ENCODE measurements at places on chromosomes 13 and 19. TPM values are rescaled to one million over a fixed set of nuclear protein-coding genes. Genes with fewer than 3 reads are reported as not detected.
A peak's percentile ranks its signal among the peaks of the same experiment; 100 is the strongest.

Gene FFAR1
- total RNA-seq, result not detected

Gene PRX
- 5.6 TPM for total RNA-seq

Gene PGLYRP1
- total RNA-seq, result not detected

Gene FGF21
- not detected for total RNA-seq

Gene LEUTX
- 0.74 TPM for total RNA-seq

Gene FXYD3
- not detected for total RNA-seq

Gene DMRTC2
- not detected for total RNA-seq

Gene ZNF578
- not detected for total RNA-seq

Gene NR1H2
- 41.4 TPM for total RNA-seq

Gene STX10
- total RNA-seq, result 93.4 TPM

Gene C1QTNF9
- not detected for total RNA-seq

Gene C19orf18
- not detected for total RNA-seq

Gene ZNF556
- total RNA-seq, result 0.25 TPM

Gene KLK12
- not detected for total RNA-seq

Gene GARIN5A
- total RNA-seq, result 0.10 TPM

GRCh38 chr19:9885077-9885552 lies 50.0 kb downstream of the PIN1 start:
- peak; percentile 80 for DNase-seq

GRCh38 chr13:43516401-43516833 lies 270.4 kb downstream of the ENOX1 start:
- DNase-seq, result no peak

GRCh38 chr13:44854313-44855060 lies 134.8 kb downstream of the NUFIP1 start:
- no peak for DNase-seq

DNA sequence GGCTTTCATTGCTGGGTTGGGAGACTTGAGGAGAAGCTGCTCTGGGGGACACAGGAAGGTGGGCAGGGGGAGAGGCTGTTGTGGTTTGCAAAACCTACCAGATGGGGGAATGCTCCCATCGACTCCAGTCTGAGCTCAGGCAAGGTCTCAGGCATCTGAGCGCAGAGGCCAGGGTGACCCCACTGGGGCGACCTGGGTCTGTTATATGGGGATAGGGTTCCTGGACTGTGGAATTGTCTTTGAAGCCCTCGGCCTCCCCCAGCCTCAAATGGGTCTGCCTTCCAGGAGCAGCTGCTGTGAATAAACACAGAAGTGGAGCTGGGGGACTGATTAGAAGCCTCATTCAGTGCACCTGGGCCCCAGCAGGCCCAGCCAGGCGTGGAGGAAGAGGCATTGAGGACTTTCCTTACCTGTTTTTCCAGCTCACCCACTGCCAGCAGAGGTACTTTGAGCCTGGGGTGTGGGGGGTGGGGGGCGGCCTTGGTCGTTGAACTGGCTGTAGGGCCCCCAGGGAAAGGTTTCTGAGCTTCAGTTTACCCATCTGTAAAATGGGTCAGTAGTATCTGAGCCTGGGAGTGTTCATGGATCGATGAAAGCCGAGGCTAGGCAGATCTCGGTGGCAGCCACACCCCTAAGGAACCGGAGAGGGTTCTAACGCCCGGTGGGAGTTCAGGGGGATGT lies 1.4 kb downstream of the CERS4 start:
- no peak for DNase-seq

DNA sequence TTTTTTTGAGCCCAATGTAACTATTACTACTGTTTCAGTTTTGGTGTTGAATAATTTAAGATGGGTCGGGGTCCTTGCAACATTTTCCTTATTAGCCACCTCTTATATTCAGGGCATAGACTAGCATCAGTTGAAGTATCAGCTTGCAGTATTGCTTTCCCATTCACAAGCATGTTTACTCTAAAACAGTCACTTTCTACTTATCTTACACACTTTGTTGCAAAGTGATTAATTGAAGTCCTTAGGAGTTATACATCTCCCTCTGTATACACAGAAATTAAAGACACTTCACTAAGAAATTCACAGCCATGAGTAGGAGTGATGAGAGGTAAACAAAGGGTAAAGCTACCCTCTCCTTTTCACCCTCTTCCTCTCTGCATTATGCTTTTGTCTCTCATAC lies 27.6 kb downstream of the SLAIN1 start:
- no peak for DNase-seq

- DNase-seq, result peak; percentile 44
Observed at GRCh38 chr19:18932216-18932841, 8.7 kb downstream of the HOMER3 start.

- DNase-seq, result no peak
Observed at GRCh38 chr13:98542568-98543377, 34.1 kb downstream of the STK24 start.

- peak; percentile 60 for DNase-seq
Observed at GRCh38 chr19:45607071-45608029, 5.3 kb upstream of the GPR4 start.

- peak; percentile 18 for DNase-seq
Observed at GRCh38 chr13:90535421-90535820, 812.1 kb upstream of the MIR17HG start.

DNA sequence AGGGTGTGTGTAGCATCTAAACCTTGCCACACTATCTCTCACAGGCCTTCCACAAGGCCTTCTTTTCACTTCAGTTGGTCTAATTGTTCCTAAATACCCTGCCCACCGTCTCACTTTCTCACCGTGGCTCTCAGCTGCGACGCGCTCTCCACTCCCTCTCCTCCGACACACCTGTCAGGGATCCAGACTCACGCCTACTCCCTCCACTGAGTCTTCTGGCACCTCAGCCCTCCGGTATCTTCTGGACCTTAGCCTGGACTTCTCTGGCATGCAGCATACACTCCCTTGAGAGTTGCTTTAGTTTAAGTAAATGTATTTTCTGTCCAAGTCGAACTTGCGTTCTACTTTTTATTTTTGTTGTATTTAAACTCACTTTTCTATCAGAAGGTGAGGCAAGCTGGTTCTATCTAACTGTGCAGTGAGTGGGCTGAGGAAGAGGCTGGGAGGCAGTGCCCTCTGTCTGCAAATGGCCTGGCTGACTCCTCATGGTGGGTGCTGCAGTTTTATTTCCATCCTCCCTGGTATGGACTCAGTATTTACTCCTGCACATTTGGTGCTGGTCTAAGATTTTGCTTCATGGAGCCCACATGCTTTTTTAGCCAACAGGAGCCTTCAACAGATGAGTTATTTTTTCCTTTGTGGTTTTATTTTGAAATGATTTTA lies 28.5 kb upstream of the ARGLU1 start:
- DNase-seq, result no peak

DNA sequence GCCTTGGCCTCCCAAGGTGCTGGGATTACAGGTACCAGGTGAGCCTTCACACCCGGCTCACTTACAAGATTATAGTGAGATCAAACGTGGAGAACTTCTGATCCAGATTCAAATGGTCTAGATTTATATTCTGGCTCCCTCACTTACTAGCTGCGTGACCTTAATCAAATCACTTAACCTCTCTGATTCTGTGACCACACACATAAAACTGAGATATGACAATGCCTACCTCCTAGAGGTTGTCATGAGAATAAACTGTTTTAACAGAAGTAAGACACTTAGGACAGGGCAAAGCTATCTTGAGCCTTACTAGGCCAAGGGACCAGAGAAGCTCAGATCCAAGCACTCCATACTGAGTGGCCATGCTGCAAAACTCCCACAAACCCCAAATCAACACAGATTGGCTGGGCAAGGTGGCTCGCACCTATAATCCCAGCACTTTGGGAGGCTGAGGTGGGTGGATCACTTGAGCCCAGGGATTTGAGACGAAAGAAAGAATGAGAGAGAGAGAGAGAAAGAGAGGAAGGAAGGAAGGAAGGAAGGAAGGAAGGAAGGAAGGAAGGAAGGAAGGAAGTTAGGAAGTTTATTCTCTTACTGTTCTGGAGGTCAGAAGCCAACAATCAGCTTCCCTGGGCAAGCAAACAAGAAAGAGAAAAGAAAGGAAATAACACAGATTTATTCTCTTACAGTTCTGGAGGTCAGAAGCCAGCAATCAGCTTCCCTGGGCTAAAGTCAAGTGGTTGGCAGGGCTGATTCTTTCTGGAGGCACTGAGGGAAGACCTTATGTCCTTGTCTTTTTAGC lies 46.1 kb upstream of the MAP3K10 start:
- DNase-seq, result no peak

DNA sequence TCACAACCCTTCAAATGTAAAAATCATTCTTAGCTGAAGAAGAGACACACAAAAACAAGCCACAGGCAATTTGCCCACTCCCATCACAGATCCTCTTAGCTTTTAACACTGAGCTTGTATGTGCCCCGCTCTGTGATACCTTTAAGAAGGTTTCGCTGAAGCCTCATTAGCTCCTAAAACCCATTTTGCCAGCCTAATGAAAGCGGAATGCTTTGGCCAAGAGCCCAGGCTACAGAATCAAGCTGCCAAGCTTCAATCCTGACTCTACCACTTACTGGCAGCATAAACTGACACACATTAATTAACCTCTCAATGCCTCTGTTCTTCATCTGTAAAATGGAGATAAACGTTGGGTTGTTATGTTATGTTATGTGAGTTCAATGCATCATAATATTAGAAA lies 10.5 kb downstream of the ZNF112 start:
- DNase-seq, result peak; percentile 91

GRCh38 chr19:55088021-55088451 lies 12.4 kb downstream of the EPS8L1 start:
- no peak for DNase-seq

- DNase-seq, result no peak
Observed at GRCh38 chr13:23147827-23148226, 33.0 kb upstream of the SGCG start.

GRCh38 chr19:37855098-37855497 lies 51.3 kb downstream of the WDR87 start:
- no peak for DNase-seq

DNA sequence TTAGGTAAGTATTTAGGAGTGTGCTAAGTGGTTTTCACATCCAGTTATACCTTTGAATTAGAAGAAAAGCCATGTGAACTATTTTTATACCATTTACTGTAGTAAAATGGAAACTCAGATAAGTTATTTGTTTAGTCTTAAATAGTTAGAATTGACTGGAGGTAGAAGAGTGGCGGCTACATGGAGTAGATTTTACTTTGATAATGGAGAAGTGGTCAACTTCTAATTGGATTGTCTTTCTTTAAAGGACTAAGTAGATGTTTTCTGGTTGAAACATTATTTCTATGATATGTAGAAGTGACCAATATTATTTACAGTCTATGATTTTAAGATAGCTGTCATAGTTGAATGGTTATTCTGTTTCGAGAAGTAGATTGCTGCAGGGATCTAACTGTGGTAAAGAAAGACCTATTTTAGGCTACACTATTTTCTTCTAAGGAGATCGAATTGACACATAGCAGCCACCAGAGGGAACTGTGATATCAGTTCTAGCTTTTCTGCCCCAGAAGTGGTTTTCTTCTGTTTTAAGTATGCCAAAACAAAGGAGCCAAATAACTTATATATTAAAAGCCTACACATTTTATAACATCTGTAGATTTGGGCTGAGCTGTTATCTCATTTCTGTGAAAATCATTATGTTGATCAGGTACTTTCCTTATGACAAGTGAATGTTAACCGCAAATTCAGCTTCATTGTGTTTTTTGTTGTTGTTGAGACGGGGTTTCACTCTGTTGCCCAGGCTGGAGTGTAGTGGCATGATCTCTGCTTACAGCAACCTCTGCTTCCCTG lies 26.1 kb downstream of the ZMYM2 start:
- peak; percentile 31 for DNase-seq

DNA sequence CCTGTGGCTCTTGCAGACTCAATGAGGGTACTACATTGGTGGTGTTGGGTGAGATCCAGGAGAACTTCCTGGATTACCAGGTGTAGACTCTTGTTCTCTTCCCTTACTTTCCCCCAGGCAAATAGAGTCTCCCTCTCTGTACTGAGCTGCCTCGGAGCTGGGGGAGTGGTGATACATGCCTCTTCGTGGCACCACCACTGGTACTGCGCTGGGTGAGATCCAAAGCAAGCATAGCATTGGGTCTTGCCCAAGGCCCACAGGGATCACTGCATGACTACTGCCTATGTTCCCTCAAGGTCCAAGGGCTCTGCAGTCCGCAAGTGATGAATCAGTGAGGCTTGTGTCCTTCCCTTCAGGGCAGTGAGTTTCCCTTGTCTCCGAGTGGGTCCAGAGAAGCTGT lies 81.6 kb downstream of the COG6 start:
- DNase-seq, result no peak

- DNase-seq, result no peak
Observed at GRCh38 chr19:41540041-41540695, 35.8 kb upstream of the CEACAM21 start.

DNA sequence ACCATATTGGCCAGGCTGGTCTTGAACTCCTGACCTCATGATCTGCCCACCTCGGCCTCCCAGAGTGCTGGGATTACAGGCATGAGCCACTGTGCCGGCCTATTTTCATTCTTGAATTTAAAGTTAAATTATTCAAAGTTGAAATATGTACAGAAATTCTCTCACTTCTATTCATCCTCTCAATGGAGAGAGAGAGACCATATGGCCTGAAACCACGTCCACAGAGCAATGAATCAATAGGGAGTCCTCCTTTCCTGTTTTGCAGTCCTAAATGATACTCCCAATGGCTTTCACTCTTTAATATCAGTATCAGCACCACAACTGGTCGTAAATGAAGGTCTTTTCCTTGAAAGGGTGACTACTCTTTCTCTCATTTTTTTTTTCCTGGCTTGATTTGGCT lies 30.5 kb upstream of the KCTD4 start:
- DNase-seq, result no peak

DNA sequence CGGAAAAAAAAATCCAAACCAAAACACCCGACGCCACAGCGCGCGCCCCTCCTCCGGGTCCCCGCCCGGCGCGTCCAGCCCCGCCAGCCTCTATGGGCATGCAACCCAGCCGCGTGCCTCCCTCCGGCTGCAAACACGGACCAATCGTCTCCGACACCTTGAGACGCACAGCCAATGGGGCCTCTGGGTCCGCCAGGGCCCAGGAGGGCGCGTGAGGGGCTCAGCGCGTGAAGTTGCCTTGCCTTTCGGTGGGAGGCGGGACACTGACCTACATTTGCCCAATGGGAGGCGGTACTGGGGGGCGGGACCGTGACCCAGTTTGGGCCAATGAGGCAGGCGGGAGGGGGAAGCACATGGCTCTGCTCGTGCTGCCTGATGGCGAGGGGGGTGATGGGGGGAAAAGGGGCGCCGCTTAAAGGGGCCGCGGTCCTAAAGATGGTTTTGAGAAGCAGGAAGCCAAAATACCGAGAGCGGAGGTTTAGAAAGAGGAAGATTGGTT lies 319 bp upstream of the DBP start:
- DNase-seq, result peak; percentile 100

DNA sequence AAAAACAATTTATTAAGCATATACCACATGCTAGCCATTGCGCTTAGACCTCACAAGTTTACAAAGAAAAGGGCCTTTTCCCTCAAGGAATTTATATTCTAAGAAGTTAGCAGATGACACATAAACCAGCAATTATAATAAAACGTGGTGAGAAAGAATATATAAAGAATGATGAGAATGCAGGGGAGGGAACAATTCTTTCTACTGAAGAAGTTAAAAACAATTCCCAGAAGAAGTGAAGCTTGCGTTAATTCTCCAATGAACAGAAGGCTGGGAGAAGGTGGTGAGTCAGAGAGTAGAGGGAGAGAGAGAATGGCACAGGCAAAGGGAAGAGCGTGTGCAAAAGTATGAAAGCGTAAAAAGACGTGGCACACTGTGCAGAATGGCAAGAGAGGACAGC lies 69.5 kb upstream of the ZDHHC20 start:
- no peak for DNase-seq

- DNase-seq, result no peak
Observed at GRCh38 chr19:51319649-51320279, 8.3 kb downstream of the IGLON5 start.

All from G401 (cell line).